Stimulated activated CD4-positive, alpha-beta T cell treated with anti-CD3 and anti-CD28 coated beads, TNF-alpha, amount 100 ng/mL, for 4 hours (primary cell): ENCODE measurements at places on chromosomes 7 and 10.

- no peak for DNase-seq
Observed at GRCh38 chr10:22280078-22280477, 36.1 kb upstream of the COMMD3 start.

- DNase-seq, result no peak
Observed at GRCh38 chr7:80134115-80134535, 506 bp upstream of the GNAI1 start.

GRCh38 chr7:37144423-37144822 is 304.2 kb downstream of the ELMO1 start:
- DNase-seq, result no peak

DNA sequence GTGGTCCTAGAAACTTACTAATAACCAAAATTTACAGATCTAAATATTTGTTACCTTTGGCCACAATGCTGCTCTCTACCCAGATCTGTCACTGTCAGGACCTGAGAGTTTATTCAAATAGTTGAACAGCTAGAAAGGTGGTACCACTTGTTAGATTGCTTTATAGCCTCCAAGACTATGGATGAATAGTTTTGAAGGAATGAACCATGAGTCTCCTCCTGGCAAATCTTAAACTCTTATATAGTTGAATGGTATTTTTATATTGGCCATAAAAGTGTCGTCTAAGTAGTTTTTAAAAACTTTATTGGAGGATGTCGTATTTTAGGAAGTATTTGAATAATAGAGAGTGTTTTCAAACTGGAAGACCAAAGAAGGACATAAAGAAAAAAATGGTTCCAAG is 178.7 kb downstream of the AHR start:
- DNase-seq, result no peak

- no peak for DNase-seq
Observed at GRCh38 chr10:127133672-127134500, 62.5 kb downstream of the INSYN2A start.
